Activated naive CD4-positive, alpha-beta T cell treated with anti-CD3 and anti-CD28 coated beads, Interleukin-2, amount 50 U/mL, for 72 hours (primary cell): ENCODE measurements at places on chromosomes 6 and 20. TPM values are rescaled to one million over a fixed set of nuclear protein-coding genes. Genes with fewer than 3 reads are reported as not detected.

GRCh38 chr6:155147958-155148663 is 115.7 kb upstream of the CLDN20 start:
- DNase-seq: no peak

SMOC2 gene
- total RNA-seq: not detected

PLCB4 gene
- not detected for total RNA-seq

GRCh38 chr6:89826029-89826528 is 3.6 kb upstream of the CASP8AP2 start:
- DNase-seq: no peak

DNA sequence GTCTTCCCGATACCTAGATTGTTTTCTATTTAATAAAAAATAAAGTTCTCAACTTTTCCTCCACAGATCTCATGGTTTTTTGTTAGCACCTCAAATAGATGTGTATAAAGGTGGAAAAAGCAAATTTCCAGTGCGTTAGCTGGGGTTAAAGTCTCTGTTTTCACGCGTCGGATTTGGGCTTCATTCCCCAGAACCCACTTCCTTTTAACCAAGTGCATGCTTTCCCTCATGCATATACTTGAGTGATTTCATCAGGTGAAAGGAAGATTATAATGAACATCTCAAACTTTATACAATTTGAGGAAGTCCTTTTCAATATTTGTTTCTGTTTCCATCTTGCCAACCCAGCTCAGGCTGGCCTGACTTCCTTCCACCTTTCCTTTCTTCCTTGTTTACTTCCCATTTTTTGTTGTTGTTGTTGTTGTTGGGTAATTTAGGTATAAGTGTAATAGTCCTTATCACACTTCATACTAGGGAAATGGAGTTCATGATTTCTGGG is 43.9 kb upstream of the GGTLC1 start:
- no peak for DNase-seq

- DNase-seq: no peak
These were observed 59.8 kb downstream of the SOD2 start for GRCh38 chr6:159633196-159633595.

GRCh38 chr6:118494091-118494490 is 54.0 kb upstream of the PLN start:
- DNase-seq: no peak

DNA sequence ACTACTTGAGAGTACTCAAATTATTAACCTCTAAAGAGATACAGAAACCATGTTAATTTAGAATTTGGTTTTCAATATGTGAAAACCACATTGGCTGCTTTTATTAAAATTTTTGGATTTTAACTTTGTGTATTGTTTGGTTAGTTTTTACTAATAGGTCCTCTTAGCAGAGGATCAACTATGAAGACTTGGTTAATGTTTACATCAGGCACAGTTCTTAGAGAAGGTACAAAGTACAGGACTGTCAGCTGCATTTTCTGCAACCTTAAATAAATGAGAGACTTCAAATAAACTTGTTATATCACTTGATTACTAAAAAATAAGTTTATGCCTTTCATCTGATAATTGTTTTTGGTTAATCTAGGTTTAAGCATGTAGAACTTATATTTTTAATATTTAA is 89.1 kb downstream of the PHF3 start:
- no peak for DNase-seq

UBE2C gene
- total RNA-seq: 200 TPM

MEI4 gene
- not detected for total RNA-seq

DNA sequence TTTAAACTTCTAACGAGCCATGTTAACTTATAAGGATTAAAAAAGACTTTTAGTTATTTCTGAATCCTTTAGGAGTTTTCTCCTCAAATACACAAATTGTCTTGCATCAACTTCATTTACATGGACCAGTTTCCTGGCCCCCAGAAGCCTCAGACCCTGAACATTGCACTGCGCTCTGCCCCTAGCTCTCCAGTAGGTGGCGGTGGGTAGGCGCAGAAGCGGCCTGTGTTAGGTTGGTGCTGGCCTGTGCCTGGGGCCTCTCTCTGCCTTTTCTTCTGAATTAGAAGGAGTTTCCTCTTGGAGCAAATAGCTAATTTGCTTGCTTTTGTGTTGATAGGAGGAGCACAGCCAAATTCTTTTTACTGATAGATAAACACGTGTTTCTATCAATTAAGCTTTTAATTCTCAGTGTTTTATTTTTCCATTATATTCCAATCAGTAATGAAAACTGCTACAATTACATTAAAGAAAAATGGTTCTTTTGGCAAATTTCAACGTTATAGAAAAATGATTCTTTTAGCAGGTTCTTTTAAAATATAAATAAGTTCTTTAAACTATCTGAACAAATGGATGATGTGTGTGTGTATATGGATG is 44.4 kb downstream of the DTD1 start:
- peak; percentile 63 for DNase-seq

DNA sequence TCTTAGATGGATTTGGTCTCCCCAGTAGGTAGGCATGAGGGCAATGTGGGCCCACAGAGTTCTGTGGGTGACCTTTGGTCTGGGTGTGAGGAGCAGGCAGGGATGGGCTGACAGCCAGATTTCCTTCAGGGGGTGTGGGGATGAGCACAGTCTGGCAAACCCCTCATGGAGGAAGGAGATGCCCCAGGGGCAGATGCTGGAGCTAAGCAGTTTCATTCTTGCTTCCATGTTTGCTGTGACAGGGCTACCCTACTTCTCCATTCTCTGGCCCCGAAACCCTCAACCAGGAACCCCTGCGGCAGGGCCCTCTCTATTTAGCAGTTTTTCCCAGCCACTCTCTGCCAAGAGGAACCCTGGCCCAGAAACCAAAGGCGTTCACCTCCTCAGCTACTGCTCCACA is 40.4 kb downstream of the GCLC start:
- no peak for DNase-seq

DNA sequence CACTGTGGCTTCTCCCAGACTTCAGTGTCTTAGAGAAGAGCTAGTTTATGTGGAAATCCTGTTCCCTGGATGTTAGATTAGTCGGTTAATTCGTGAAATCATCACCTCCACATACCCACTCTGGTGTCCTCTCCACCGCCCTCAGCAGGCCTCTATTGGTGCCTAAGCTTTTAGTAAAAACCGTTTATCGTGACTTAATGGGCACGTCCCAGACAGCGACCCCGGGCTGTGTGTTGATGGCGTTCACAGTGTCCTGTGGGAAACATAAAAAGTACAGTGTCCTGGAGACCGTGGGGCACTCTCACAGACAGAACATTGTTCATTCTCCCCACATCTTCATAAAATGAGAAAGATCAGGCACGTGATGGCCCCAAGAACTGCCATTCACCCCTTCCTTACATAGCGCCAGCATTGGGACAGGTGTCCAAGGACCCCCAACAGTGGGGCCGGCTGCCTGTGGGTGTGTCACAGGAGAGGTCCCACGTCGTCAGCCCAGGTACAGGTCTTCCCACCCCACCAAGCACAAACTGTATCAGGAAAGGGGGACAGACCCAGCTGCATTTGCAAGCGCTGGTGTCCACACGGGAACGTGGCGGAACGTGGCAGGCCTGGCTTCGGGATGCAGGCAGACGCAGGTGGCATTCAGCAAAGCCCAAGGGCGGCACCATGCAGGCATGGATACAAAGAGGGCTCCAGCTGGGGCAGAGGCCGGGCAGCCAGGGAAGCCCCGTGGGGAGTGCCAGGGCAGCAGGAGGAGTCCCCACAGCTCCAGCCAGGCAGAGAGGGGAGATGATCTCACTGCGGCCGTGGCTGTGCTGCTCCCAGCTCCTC is 237.7 kb downstream of the DLL1 start:
- no peak for DNase-seq

- no peak for DNase-seq
These were observed 36.6 kb downstream of the NKX2-4 start for GRCh38 chr20:21360705-21361104.

RNF146 gene
- total RNA-seq: 15.1 TPM

GRCh38 chr6:108565091-108565766 is 4.5 kb downstream of the FOXO3 start:
- DNase-seq: no peak

CCN6 gene
- not detected for total RNA-seq
